HFFc6 (cell line): ENCODE measurements at places on chromosomes 4 and X.
A peak's percentile ranks its signal among the peaks of the same experiment; 100 is the strongest.

DNA sequence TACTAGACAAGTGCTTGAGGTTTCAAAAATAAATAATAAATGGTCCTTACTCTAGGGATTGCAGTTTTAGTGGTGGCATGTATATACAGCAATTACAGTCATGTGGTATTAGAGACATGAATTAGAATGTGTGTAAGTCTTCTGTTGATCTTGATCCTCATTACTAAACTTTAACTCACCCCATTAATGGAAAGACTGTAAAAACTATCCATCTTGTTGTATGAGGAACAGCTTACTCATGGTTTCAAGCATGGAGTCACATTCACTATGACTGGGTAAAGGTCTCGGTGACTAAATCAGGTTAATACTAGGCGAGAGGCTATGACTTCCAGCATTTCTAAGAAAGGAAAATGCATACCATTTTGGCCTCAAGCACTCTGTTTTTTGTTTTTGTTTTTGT is 107.0 kb upstream of the HPGD start:
- DNase-seq: no peak

GRCh38 chr4:122673252-122673651 is 52.4 kb upstream of the IL21 start:
- DNase-seq: no peak

GRCh38 chr4:6781561-6781960 is 966 bp upstream of the KIAA0232 start:
- DNase-seq: no peak

DNA sequence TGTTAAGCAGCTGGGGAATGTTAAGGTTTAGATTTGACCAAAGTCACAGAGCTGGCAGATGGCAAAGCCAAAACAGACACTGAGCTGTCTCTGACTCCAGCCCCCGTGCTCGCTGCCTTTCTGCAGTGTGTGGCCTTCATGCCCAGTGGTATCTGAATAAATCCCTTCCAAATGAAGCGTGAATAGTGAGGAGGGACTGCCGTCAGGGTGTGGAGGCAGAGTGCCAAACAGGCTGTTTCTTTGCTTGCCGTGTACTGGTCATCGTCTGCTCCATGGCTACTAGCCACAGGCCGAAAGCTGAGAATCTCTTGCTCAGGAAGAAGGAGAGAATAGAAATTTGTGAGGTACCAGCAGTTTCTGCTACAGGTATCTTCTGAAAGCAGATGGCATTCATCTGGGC is 19.7 kb downstream of the PRIMPOL start:
- no peak for DNase-seq

DNA sequence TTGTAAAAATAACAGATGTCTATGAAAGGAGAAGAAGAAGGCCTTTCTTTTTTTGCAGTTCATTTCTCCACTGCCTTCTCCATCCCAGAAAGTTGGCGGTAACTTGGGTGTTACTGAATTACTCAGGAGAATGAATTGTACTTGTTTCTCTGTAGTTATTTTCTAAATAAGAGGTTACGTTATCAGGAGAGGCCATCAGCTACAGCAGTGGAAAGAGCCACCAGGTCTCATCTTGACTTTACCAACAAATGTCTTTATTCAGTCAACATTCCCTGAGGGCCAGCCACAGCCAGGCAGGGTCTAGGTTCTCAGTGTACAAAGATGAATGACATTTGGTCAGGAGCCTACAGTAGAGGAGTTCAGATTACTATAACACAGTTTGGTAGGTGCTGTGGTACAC is 8.1 kb downstream of the HADH start:
- DNase-seq: no peak

DNA sequence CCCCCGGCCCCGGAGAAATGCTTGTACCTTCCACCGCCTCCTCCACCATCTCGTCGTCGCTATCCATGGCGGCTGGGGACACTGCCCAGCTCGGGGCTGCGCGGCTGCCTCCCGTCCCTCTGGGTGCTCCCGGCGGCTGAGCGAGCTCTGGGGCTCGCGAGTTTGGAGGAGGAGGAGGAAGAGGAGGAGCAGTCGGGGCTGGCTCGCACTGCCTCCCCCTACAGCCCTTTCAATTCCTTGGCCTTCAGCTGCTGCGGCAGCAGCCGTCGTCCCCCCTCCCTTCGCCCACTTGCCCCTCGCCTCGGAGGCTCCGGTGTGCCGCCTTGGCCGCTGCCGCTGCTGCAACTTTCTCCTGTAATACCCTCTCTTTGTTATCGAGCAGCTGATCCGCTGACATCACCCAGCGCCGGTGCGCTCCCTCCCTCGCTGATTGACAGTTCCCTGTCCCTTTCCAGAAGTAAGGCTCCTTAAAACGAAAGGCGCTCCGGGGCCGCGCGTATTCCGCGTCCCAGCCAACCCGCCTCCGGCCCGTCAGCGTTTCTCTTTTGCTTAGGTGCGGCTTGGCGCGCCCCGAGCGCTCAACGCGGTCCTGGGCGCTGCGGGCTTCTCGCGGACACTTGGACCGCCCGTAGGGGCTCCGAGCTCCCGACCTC is at the start of gene SETD7:
Gene SETD7, minus strand, starts transcription at position 149 of the 653 bp plus-strand sequence. Its CDS starts 82 bp downstream, at position 67.
- DNase-seq: peak; percentile 71

GRCh38 chr4:185139736-185140135 is 3.3 kb upstream of the SLC25A4 start:
- no peak for DNase-seq

GRCh38 chr4:105257817-105258495 is 111.3 kb downstream of the TET2 start:
- DNase-seq: no peak

GRCh38 chr4:47010347-47010911 is 17.0 kb upstream of the GABRA4 start:
- no peak for DNase-seq

DNA sequence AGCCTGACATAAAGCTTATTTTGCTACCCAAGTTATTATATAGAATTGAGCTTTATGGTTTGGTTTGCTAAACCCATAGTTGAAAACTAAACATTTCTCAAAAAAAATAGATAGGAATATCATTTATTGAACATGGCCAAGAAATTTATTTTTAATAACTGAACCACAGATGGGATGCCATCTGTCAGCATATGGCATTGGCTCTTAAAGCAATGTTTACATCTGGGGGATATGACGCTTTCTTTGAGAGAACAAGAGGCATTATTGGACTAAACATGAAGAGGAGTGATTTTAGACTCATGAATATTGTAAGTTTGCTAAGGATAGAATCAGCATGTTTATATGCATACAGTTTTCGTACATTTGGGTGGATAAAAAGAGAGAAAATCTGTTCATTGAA is 132.6 kb upstream of the SLIT2 start:
- no peak for DNase-seq

- DNase-seq: no peak
These were observed 39.8 kb downstream of the GPM6A start for GRCh38 chr4:175772170-175772705.

- peak; percentile 10 for DNase-seq
These were observed 31.5 kb downstream of the KLHL8 start for GRCh38 chr4:87188932-87189331.

- DNase-seq: no peak
These were observed 137.0 kb upstream of the IL15 start for GRCh38 chr4:141499261-141499853.
